ENCODE measurements at places on chromosomes 7 and 10. TPM values are rescaled to one million over a fixed set of nuclear protein-coding genes. Genes with fewer than 3 reads are reported as not detected.

The RBP4 gene
- total RNA-seq: 4.9 TPM

The GHRHR gene
- not detected for total RNA-seq

The MRPS16 gene
- total RNA-seq: 102 TPM

The KEL gene
- 0.43 TPM for total RNA-seq

The ZNF394 gene
- 15.8 TPM for total RNA-seq

The ALOX5 gene
- total RNA-seq: 4.7 TPM

The ENTPD1 gene
- 6.0 TPM for total RNA-seq

The PIK3CG gene
- total RNA-seq: 1.6 TPM

The VSTM2A gene
- total RNA-seq: not detected

The SUN3 gene
- not detected for total RNA-seq

The PRPS1L1 gene
- not detected for total RNA-seq

- no peak for DNase-seq
These were observed 118.6 kb downstream of the PPP1R9A start for GRCh38 chr7:95026018-95026417.

DNA sequence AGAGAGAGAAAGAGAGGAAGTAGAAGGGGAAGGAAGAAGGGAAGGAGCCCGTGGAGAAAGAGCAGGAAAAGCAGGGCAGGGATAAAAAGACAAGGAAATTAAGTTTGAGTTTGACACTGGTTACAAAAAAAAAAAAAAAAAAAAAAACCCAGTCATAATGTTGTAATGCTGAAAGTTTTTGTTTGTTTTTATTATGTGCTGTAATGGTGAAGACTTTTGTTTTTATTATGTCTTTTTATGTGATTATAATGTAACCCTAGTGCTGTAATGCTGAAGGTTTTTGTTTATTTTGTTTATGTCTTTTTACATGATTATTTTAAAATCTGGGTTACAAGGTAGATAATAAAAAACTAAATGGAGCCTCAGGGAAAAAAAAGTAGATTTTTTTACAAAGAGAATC lies 184.8 kb downstream of the SEMA3A start:
- no peak for DNase-seq

DNA sequence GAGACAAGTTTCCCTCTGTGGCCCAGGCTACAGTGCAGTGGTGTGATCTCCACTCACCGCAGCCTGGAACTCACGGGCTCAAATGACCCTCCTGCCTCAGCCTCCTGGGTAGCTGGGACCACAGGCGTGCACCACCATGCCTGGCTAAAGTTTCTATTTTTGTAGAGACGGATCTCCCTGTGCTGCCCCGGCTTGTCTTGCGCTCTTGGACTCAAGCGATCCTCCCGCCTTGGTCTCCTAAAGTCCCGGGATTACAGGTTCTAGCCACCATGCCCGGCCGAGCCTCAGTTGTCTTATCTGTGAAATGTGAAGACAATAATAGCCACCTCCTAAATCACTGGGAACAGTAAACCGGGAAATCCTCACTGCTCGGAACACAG lies 88.1 kb downstream of the FOXL3 start:
- peak; percentile 28 for DNase-seq

- DNase-seq: no peak
These were observed 187.7 kb upstream of the KLF6 start for GRCh38 chr10:3972460-3973301.

DNA sequence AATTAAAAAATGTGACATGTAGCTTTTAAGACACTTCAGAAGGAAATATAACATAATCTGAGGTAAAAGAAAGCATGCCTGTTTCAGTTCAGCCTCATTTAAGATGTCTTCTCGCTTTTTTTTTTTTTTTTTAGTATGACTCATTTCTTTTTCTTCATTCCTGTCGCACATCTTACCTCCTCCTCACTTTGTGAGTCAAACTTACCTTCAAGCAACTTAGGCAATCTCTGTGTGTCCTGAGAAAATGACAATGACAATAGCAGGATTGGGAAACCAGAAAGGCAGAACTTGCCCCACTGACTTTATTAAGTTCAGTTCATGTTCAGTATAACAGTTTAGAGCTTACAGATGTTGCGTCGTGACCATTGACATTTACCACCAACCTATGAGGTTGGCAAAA lies 7.7 kb downstream of the PTN start:
- no peak for DNase-seq

GRCh38 chr7:148274118-148274517 lies 316.4 kb upstream of the C7orf33 start:
- DNase-seq: no peak

DNA sequence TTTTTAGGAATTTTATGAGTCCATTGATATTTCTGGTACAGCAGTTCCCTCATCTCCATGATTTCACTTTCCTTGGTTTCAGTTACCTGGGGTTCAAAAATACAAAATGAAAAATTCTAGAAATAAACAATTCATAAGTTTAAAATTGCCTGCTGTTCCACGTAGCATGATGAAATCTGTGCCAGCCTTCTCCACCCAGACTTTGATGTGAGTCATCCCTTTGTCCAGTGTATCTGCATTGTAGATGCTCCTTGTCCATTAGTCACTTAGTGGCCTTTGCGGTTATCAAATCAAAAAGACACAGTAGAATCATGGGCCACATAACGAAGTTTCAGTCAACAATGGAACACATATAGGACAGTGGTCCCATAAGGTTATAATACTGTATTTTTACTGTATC lies 286.9 kb downstream of the PTEN start:
- DNase-seq: no peak

DNA sequence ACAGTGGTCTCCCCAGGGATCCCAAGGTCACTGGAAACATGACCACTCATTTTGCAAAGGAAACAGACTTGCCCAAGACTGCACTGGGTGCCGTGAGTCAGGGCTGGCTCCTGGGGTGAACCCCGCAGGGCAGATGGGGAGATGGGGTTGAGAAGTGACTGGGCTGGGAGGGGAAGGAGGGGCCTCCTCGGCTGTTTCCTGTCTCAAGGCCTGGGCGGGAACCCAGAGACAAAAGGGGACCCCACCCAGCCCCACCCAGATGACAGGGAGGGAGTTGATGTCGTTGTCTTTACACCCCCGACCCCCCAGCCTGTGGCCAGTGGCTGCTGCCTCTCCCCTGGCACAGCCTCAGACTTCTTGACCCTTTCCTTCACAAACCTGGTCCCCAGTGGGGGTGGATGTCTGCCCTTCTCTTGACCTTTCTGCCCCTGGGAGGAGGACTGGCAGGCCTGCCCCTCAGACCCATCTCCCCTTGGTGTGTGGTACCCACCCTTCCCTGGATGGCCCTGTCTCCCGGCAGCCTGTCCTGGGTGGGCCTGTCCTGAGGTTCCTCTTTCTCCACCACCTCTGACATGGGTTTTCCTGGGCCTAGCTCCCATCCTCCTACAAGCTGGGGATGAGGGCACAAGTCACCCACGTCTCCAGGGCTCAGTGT lies 1.4 kb downstream of the MYO1G start:
- DNase-seq: no peak
